ENCODE measurements at places on chromosomes 16 and 17.
A peak's percentile ranks its signal among the peaks of the same experiment; 100 is the strongest.

GRCh38 chr17:65071861-65072260, 15.3 kb upstream of the GNA13 start:
- DNase-seq, result no peak

DNA sequence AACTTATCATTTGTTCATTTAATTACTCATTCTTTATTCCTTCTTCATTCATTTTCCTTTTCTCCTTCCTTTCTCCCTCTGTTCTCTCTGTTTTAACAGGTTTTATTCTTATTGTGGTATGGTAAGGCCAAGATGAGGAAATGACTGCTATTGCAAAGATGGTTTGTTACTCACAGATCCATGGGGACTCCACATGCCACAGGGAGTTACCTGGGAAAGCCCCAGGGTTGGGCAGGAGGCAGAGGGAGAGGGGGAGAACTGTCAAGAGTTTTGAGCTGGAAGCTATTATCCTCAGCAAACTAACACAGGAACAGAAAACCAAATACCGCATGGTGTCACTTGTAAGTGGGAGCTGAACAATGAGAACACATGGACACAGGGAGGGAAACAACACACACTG, 453.3 kb downstream of the WWOX start:
- no peak for DNase-seq

- peak; percentile 53 for DNase-seq
Observed at GRCh38 chr17:80605326-80606066, 60.9 kb downstream of the RPTOR start.

DNA sequence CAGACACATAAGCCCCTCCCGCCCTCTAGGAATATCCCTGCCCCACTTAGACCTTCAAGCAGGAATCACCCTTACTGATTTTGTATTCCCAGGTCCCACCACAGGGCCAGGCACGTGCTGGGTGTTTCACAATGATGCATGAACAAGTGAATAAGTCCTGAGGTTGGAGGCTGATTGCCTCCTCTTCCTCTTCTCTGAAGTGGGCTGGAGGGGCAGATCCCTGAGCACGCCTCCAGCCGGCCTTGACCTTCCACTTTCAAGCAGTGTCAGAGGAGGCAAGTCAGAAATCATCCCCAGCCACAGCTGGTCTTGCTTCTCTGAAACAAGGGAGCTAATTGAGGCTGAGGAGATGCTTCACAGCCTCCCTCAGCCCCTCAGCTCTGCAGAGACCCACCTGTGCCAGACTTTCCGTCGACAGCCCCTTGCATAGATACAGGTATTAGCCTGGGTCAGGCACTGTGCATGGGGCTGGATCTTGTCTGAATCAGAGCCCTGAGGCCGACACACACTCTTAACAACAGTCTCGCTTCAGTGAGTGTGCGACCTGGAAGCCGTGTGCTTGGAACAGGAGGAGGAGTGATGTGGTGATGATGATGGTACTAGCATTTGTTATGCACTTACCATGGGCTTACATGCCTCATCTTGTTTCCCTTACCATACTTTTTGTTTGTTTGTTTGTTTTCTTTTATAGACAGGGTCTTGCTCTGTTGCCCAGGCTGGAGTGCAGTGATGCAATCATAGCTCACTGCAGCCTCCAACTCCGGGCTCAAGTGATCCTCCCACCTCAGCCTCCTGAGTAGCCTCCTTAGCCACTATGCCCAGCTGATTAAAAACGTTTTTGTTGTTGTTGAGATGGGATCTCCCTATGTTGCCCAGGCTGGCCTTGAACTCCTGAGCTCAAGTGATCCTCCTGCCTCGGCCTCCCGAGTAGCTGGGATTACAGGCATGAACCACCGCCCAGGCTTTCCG, 15.0 kb downstream of the MRM1 start:
- no peak for DNase-seq

DNA sequence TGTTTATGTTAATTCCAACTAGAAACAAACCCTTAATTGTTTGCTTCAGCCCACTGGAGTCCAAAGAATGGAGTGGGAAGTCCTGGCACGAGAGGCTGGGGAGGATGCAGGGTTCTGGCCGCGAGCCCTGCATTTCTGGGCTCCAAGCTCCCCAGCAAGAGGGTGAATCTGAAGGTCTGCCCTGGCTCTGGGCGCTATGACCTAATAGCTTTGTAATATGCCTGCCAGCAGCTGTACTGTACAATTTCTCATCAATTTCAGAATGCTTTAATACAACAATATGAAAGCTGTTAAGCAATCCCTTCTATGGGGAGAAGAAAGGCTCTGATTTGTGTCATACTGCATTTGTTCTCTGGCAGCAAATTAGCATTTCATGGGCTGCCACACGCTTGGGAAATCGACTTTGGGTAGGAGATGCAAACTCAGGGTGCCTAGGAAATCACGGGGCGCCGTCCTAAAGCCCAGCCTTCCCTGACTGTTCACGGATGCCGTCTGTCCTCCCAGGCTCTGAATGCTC, 43.8 kb downstream of the NDEL1 start:
- no peak for DNase-seq

- DNase-seq, result no peak
Observed at GRCh38 chr17:49580055-49580721, 4.5 kb downstream of the NXPH3 start.

- no peak for DNase-seq
Observed at GRCh38 chr16:86242244-86243122, 267.8 kb upstream of the FOXF1 start.

DNA sequence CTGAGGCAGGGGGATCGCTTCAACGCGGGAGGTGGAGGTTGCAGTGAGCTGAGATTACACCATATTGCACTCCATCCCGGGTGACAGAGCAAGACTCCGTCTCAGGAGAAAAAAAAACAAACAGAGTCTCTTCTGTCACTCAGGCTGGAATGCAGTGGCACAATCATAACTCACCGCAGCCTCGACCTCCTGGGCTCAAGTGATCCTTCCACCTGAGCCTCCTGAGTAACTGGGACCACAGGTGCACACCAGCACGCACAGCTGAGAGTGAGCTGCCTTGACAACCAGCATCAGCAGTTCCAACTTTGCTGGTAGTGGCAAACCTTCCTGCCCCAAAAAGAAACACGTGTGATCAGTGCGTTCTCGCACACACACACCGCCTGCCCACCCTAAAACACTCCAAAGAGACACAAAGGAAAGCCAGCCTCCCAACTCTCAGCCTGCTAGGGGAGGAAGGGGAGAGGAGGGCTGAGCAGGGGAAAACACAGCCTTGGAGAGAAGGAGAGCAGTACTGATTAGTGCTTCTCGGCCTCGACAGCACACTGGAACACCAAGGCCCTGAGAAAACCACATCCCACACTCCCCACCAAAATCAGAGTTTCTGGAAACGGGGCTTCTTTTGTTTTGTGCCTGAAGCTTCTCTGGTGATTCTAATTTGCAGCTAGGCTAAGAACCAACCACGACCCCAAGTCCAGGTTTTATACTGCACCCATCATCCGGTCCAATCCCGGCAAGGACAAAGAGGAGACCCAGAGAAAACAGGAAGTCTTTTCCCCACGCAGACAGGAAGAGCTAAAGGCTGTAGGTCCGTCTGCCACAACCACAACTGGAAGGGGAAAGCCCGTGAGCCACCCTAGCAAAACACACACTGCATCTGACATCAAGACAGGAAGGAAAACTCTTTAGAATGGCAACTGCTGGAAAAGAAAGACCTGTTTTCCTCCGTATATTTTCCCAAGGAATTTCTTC, 28.8 kb downstream of the ZCCHC14 start:
- DNase-seq, result peak; percentile 30
